Large intestine (tissue), 12 donors: ENCODE measurements at places on chromosomes 16 and 17. TPM values are rescaled to one million over a fixed set of nuclear protein-coding genes. Genes with fewer than 3 reads are reported as not detected.

GRCh38 chr17:21297026-21297520, 12.6 kb downstream of the MAP2K3 start:
- no peak for DNase-seq

The CNOT1 gene
- 171 TPM for polyA plus RNA-seq

- DNase-seq: no peak
Observed at GRCh38 chr17:60171753-60172079, 21.9 kb downstream of the CA4 start.

The MYLK3 gene
- polyA plus RNA-seq: 0.16 TPM

GRCh38 chr17:33169580-33170285, 123.4 kb downstream of the ASIC2 start:
- DNase-seq: no peak
